ENCODE measurements at places on chromosomes 16 and 17. TPM values are rescaled to one million over a fixed set of nuclear protein-coding genes. Genes with fewer than 3 reads are reported as not detected.

DHODH gene
- 11.1 TPM for total RNA-seq

ABCA10 gene
- 0.12 TPM for total RNA-seq

ALG1 gene
- 29.7 TPM for total RNA-seq

TPSB2 gene
- not detected for total RNA-seq

MBTD1 gene
- 13.8 TPM for total RNA-seq

DOC2A gene
- total RNA-seq = 4.6 TPM

KRT28 gene
- total RNA-seq = not detected

TRIM25 gene
- total RNA-seq = 60.2 TPM

KCNG4 gene
- not detected for total RNA-seq

SPN gene
- not detected for total RNA-seq

- DNase-seq = no peak
Measured at GRCh38 chr16:71257768-71258167, 27.2 kb upstream of the HYDIN start.

GRCh38 chr17:81523402-81524038, 4.7 kb upstream of the FSCN2 start:
- DNase-seq = peak; percentile 15

DNA sequence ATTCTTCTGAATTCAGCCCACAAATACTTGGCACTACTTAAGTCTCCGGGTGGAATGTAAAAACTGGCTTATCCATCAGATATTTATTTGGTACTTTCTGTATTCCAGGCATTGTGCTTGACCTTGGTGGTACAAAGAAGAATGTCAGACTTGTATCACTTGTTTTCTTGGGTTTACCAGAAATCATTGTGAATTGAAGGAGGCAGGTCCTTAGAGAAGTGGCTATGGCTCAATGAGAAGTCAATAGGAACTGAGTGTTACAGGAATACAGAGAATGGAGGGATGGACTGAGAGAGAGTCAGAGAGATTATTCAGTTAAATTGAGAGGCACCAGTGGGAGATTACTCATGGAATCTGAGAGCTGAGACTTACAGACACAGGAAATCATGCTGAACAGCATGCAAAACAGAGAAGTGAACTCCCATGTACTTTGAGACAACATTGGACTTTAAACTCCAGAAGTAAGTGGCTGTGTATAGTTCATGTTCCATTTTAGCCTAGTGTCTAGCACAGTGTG, 704.1 kb downstream of the CDH11 start:
- DNase-seq = no peak

- DNase-seq = peak; percentile 67
Measured at GRCh38 chr17:50863221-50863843, 2.8 kb downstream of the TOB1 start.

GRCh38 chr17:65062171-65062915, 5.8 kb upstream of the GNA13 start:
- peak; percentile 57 for DNase-seq

GRCh38 chr17:62723842-62724241, 84.3 kb downstream of the MARCHF10 start:
- DNase-seq = no peak

DNA sequence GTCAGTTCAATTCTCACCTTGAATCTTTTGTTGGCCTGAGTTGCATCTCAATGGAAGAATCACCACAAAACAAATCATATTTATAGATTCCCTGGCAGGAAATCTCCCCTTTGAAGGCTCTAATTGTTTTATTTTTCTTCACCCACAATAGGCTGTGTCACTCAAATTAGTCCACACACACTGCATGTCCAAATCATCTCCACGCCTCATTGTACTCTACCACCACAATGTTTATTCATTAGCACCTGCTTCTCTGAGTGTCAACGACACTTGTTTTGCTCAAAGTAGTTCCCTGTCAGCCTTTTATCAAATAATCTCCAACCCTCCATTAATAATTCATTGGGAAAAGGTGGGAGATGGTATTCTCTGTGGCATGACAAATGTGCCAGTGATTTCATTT, 164.3 kb downstream of the ABCC12 start:
- no peak for DNase-seq

DNA sequence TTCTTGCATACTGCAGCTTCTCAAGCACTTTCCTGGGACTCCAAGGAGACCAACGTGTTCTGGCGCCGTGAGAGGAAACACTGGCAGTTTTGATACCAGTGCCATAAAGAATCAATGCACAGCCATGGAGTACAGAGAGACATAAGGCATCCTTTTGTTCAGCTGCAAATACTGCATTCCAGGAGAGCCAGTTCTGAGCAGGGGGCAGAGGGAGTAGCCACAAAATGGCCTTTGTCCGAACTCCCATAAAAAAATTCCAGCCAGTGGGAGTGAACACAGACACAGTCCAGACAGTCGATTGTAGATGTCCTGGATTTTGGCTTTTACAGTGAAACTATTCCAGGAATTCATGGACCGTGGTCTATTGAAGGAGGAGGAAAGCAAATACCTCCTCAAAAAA, 36.2 kb upstream of the TEKT3 start:
- peak; percentile 97 for DNase-seq

- peak; percentile 30 for DNase-seq
Measured at GRCh38 chr16:88781140-88782077, 3.6 kb downstream of the PIEZO1 start.

DNA sequence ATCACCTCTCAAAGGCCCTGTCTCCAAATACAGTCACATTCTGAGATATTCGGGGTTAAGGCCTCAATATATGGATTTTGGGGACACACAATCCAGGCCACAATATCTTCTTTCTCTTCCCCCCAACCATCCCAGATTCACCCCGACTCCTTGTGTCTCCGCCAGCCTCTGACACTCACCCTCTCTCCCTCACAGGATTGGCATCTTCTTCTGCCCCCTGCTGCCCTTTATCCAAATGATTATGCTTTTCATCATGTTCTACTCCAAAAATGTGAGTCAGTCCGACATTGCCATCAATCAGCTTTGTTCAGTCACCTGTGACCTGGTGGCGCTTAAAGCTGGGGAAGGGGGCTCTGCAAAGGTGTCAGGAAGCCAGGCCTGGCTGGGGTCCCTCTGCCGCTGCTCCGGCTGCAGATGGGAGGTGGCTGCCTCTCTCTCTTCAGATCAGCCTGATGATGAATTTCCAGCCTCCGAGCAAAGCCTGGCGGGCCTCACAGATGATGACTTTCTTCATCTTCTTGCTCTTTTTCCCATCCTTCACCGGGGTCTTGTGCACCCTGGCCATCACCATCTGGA, 35.1 kb downstream of the GDE1 start:
- DNase-seq = no peak

- DNase-seq = no peak
Measured at GRCh38 chr17:38579083-38579480, 26.7 kb downstream of the SRCIN1 start.

DNA sequence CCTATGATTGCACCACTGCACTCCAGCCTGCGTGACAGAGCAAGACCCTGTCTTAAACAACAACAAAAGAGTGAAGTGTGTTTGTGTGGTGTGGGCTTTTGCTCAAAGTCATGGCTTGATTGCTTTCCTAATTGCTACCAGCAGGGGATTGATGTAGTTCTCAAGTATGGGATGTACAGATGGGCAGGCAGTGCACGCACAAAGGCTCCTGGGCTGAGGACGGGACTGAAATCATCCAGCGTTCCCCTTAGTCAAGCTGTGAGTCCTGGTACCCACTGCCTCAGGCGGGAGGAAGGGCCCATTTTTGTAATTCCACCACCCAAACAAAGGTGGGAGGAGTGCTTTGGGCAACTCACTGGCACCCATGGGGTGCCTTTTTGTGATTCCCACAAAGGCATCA, 47.3 kb downstream of the GDE1 start:
- no peak for DNase-seq

GRCh38 chr17:32348483-32348800, 1.5 kb upstream of the ZNF207 start:
- no peak for DNase-seq

DNA sequence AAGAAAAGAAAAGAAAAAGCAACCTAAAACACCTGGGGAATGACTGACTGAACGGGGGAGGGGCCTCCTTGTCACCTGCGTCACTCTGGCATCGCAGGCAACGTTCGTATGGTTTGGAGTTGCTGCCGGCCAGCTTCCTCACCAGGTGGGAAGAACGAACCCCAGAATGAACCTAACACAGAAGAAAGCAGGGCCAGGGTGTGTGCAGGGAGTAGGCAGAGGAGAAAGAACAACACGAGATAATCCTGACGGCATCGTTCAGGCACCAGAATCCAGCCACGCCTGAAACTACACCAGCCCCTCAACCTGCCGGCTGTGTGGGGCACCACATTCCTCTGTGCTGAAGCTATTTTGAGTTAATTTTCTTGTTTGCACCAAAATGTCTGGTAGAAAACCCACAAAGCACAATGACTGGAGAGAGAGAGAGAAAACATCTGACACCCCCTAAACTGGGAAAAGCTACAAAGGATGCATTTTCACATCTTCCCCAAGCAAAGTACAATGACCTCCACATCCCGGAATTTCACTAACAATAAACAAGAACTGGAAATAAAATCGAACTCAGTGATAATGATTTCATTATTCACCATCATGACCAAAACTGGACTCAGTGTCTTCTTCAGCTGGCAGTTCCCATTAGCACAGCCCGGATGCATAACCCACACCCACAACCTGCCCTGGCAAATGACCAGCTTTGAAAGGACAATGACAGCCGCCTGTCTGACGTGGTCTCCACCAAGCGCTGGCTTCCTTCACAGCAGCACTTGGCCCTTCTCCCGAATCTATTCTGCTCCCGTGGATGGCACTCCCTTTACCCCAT, 23.6 kb downstream of the RAB40B start:
- no peak for DNase-seq

DNA sequence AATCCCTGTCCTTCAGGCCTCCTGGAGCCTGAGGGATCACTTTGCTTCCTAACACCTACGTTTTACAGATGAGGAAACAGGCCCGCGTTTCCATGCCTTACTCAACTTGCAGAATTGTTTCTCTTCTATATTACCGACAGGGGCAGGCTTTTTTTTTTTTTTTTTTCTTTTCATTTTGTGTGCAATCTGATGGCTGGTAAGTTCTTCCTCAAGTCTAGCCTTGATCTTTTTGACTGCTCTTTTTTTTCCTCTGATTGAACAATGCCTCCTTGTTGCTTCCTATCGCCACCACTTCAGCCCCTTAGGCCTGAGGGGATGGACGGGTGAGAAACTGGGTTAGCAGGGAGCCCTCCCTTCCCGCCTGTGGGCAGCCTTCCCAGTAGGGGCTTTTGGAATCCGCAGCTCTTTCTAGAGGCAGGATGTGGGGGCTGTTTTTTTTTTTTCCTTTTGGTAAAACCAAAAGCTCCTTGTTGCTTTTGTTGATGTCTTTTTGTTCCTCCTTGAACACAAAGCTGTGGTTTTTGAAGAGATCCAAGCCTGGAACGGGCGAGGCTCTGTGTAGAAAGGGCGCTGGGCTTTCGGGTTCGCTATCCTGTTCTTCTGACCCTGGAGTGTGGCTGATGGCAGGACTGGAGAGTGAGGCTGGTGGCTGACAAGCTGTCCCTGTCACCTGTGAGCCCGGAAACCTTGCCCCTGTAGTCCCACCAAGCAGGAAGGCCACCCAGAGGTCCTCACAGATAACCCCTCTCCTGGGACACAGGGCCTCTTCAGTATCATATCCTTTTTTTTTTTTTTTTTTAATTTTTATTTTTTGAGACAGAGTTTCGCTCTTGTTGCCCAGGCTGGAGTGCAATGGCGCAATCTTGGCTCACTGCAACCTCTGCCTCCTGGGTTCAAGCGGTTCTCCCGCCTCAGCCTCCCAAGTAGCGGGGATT, 14.0 kb downstream of the LASP1 start:
- no peak for DNase-seq

GRCh38 chr16:10738231-10739077, 5.2 kb upstream of the NUBP1 start:
- DNase-seq = peak; percentile 77

- DNase-seq = peak; percentile 99
Measured at GRCh38 chr17:75405365-75406221, at the start of gene GRB2. Gene GRB2, minus strand, starts transcription at chr17:75405678. Its CDS starts 12,050 bp downstream, at chr17:75393628.

DNA sequence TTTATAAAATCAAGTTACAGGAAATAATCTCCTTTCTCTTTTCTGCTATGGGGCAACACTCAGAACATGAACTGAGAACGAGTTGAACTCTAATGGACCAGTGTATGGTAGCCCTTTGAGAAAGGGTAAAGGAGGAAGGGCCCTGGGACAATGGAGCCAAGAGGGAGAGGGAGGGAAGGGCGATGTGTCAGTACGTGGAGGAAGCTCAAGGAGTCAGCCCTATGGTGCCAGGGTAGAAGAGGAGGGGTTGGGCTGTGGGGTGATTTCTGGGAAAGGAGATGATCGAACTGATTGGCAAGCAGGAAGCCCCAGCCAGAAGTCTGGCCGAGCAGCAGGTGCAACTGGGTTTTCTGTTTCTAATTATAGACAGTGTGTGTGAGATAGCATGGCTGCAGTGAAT, 4.3 kb upstream of the WIPI1 start:
- DNase-seq = no peak

GRCh38 chr17:8141045-8141444, 11.2 kb downstream of the PER1 start:
- no peak for DNase-seq

DNA sequence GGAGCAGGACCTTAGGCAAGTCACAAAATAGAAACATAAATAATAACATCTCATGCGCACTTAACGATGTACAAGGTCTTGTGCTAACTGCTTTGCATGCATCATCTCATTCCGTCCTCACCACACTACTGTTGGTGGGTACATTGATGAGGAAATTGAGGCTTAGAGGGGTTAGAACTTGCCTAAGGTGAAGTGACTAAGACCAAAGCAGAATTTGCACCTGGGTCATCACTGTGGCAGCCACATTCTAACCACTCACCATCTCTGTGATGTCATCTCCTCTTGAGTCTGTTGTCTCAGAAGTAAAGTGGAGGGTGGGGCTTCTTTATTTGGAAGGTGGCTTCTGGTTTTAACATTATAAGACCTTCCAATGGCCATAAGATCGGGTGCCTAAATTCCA, 20.4 kb upstream of the TRIM25 start:
- no peak for DNase-seq

- DNase-seq = no peak
Measured at GRCh38 chr17:30292286-30292858, 628 bp upstream of the BLMH start.

- DNase-seq = no peak
Measured at GRCh38 chr16:54936979-54937670, 6.5 kb downstream of the IRX5 start.

- DNase-seq = no peak
Measured at GRCh38 chr17:48062273-48062672, 14.1 kb downstream of the NFE2L1 start.

DNA sequence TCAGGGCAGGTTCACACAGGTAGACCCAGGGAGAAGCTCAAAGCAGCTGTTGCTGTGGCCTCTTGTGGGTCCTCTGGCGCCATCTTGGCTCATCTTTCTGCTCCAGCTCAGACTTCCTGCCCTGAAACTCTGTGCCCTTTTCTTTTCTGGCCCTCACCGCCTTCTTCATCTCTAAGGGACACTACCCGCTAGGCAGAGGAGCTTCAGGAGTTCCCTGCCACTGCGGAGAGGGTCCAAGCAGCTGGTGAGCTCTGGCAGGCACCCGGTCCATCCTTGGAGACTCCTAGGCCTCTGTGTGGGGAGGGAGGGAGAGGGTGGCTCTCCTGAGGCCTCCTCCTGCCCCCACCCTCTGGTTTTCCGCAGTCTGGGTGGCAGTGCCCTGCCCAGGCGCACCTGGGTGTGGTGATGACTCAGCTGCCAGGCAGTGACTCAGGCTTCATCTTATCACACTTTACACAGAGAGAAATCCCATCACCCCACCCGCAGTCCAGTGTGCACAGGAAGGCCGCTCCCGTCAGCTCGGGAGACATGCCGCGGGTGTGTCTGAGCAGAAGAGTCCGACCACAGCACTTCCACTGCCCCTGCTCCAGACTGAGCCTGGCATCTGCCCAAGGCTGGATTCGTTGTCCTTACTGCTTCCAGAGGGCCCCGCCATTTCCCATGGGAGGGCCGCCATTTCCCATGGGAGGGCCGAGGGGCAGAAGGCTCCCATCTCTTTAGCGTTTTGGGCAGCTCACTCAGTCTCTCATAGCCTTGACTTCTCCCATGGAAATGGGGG, 7.3 kb downstream of the NT5C start:
- peak; percentile 100 for DNase-seq

Measured in PC-3 (cell line).